ENCODE measurements at places on chromosomes 13 and 19.

DNA sequence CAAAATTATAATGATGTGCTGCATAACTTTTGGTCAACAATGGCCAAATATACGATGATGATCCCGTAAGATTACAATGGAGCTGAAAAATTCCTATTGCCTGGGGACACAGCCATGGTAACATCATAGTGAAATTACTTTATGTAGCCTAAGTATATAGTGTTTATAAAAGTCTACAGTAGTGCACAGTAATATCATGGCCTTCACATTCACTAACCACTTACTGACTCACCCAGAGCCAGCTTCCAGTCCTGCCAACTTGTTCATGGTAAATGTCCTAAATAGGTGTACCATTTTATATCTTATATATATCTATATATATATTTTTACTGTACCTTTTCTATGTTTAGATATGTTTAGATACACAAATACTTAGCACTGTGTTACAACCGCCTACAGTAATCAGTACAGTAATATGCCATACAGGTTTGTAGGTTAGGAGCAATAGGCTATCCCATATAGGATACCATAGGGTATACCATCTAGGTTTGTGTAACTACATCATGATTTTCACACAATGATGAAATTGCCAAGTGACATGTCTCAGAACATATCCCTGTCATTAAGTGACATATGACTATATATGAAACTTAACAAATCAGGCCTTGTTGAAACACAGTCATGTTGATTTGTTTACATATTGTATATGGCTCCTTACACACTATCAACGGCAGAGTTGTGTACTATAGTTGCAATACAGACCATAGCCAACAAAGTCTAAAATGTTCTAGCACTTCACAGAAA, 23.7 kb downstream of the DIS3 start:
- no peak for DNase-seq

DNA sequence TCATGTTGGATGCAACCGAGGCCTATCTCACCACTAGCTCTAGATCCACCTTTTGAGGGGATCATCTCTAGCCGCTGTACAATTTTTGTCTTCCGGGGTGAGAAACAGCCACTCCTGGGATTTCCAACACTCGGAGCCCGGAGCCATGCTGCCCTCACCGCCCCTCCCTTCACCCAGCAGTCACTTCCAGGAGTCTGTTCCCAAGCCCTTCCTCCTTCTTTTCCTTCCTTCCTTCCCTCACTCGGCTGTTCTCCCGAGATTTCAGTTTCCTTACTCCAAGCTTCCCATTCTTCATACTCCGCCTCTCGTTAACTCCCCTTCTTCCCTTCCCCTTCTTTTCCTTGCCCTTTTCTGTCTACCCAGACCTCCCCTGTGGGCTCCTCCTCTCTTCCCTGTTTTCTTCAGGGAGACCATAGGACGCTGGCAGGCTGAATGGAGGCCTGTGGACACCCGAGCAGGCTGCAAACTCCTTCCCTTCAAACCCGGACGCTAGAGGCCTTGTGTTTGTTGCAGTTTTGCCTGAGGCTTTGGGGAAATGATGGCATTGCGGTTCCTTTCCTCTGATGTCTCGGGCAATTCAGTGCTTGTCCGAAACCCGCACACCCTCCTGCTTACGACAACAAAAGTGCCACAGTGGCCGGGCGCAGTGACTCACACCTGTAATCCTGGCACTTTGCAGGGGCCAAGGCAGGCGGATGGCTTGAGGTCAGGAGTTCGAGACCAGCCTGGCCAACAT, 96.0 kb downstream of the CAB39L start:
- DNase-seq: no peak

- no peak for DNase-seq
Observed at GRCh38 chr19:46975925-46976782, 43.5 kb upstream of the NPAS1 start.

DNA sequence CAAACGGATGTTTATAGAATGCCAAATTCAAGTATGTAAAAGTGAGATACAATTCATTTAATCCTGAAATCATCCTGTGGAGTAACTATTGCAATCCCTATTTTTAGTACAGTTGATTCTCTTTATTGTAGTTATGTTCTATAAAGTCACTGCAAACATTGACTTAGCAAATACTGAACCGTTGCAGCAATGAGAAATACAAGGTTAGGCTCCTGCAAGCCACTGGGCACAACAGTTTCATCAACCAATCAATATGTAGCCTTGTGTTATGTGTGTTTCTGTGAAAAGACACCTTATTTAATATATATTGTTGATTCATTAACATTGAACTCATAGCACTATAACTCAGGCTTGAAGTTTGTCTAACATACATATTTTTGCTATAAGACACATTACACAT, 174.4 kb downstream of the DCT start:
- DNase-seq: no peak
